ENCODE measurements at places on chromosomes 5 and 9.

DNA sequence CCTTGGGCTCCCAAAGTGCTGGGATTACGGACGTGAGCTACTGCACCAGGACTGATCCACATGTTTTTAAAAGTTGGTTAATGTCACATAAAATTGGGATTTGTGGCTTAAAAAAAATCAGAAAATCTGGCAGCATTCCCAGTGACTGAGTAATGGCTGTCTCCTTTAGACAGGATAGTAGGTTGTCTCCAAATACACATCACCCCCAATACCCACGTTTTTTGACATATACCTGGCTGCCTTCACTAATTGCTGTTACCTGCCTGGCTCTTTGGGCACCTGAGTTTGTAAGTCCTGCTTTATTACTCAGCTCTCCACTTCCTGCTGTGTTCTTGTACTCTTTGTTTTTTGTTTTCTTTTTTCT, 84.8 kb downstream of the KDM4C start:
- no peak for DNase-seq

GRCh38 chr9:125784286-125785049, 37.3 kb downstream of the PBX3 start:
- DNase-seq = no peak

DNA sequence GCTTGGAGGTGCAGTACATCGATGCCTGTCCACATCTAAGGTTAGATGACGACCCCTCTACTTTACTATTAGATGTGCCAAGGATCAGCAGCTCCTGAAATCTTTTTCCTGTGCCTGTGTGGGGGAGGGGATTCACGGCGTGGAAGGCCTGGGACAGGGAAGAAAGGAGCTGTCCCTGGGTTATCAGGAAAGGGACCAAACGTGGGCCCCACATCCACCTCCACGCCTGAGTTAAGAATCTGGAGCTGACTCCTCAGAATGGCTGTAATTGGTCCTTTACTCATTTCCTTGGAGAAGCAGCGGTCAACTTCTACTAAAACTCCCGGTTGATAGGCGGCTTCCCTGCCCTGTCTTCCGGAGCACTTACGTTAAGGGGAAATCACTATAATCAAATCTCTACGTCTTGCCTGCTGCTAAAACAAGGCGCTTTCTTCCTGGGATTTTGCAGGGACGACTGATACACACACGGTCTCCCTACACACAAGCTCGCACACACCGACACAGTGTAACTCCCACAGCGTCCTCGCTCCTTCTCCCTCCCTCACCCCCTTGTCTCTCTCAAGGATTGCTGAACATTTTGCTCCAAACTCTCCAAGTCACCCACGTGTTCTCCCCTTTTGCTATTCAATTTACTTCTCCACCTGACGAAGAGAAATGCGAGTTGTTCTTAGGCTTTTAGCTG, 1.4 kb downstream of the PDE4D start:
- no peak for DNase-seq

GRCh38 chr9:27368316-27368985, 71.5 kb upstream of the EQTN start:
- DNase-seq = no peak

DNA sequence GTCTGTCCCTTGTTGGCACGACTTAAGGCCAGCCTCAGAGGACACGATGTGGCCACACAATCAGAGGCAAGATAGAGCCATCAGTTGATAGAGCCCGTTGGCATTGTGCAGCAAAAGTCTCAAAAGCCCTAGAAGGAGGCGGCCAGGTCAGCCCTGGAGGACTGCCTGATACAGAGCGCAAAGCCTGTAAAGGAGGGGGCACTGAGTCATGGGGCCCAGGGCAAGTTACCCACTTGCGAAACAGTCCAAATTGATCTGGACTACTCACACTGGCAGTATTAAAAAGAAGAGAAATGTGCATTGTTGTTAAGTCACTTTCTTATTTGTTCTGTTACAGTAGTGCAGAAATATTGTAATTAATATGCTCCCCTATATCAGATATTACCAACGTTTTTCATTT, 51.5 kb downstream of the KLF9 start:
- DNase-seq = no peak

DNA sequence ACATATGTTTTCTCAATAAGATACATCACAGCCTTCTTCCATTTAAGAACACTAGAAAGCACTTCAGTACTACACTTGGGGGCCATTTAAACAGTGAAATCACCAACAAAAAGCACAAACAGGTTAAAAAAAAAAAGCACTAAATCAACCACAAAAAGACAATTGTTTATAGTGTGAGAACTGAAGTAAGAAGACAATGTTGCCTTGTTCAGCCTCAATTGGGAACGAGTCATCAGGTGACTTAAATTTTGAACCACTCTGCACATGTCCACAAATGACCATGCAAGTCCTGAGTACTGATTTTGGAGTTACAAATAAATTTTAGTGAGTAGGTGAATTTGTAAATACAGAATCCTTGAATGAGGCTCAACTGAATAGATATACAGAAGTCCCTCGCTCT, 37.2 kb upstream of the HNRNPA0 start:
- no peak for DNase-seq

DNA sequence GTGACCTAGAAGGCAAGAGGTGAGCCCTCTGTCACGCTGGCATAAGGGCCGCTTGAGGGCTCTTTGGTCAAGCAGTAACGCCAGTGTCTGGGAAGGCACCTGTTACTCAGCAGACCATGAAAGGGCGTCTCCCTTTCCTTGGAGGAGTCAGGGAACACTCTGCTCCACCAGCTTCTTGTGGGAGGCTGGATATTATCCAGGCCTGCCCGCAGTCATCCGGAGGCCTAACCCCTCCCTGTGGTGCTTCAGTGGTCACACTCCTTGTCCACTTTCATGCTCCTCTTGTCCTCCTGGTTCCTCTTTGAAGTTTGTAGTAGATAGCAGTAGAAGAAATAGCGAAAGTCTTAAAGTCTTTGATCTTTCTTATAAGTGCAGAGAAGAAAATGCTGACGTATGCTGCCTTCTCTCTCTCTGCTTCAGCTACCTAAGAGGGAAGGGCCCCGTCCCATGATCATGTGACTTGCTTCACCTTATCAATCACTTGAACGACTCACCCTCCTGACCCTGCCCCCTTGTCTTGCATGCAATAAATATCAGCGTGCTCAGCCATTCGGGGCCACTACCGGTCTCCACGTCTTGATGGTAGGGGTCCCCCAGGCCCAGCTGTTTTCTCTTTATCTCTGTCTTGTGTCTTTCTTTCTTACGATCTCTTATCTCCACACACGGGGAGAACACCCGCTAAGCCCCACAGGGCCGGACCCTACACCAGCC, 16.7 kb upstream of the SCGB3A1 start:
- no peak for DNase-seq

DNA sequence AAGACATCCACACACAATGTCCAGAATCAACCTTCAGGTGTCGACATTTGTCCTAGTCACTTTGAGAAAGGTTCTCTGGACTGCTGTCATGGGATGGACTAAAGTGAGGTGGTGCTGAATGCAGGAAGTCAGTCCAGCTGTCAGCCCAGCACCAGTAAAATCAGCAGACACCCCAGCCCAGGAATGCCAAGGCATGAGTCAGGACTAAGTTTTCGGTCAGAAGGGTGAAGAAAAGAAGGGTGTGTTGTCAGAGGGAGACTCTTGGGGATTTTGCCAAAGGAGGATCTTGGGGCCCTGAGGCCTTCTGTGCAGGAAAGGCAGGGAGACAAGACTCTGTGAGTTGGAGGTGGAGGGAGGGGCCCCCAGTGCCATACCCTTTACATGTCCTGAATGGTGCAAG, 69.0 kb upstream of the XPA start:
- no peak for DNase-seq

DNA sequence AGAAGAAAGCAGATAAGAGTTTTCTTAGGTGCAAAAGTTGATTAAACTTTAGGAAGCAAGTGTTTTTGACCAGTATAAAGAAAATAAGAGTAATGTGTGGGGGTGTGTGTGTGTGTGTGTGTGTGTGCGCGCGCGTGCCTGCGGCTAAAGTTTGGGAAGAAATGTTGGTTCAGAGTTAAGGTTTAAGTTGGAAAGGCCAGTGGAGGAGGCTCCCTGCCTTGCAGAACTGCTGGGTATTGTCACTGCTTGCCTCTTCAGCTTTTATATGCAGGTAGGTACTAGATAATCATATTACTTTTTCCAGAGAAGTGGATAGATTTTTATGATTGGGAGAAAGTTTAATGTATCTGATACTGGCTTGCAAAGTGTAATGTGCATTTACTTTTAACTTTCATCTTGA, 2.0 kb downstream of the PIK3R1 start:
- DNase-seq = no peak

GRCh38 chr5:168401880-168402279, 84.4 kb upstream of the RARS1 start:
- no peak for DNase-seq
